ENCODE measurements at places on chromosomes 6 and 20. TPM values are rescaled to one million over a fixed set of nuclear protein-coding genes. Genes with fewer than 3 reads are reported as not detected.

Gene GGTLC1
- not detected for total RNA-seq

DNA sequence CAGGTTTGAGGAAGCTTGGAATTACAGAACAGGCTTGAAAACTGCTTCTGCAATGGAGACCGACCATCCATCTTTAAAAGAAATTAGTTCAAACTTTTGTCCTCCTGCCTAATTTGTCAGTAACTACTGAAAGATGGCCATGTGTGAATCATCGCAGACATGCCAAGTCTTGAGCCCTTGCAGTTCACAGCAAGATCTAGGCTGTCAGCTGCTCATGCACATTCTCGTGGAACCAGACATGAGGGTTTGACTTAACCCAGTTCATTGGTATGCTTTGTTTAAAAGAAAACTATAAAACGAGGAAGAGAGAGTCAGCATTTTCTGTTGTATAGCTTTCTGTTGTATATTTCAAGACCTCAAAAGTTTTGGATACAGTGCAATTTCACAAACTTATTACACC, 74.0 kb upstream of the SAMD5 start:
- no peak for DNase-seq

DNA sequence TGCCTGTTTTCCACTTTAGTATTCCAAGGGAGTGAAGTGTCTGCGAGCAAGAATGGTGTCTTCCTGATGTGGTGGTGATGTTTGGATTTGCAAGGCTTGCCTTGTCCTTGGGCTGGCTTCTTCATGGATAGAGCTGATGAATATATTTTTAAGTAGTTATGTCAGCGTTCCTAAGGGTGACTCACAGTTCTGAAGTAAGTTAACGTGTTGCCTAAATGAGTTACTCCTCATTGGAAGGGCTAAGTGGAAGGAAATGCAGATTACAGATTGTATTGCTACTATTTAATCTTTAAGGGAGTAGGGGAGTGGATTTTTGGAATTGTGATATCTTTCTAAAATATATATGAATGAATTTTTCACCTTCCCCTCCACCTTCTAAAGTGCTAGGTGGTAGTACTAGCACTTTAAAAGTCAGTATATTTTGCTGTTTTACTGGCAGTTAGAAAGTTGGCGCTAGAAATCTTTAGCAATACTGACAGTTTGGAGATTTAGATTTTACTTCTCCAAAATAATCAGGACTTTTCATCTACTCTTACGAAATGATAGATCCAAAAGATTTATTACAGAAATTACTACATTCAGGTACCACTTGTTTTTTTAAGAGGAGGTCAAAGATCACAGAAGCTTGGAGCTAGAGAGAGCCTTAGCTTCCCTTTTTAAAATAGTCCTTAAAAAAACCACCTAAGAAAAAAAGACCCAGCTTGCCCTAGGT, 197.4 kb downstream of the JARID2 start:
- DNase-seq = no peak

Gene SLC35D3
- total RNA-seq = not detected

Gene HACE1
- 19.3 TPM for total RNA-seq

GRCh38 chr20:51500311-51500710, 42.2 kb downstream of the NFATC2 start:
- DNase-seq = peak; percentile 48

- no peak for DNase-seq
Observed at GRCh38 chr6:114355300-114355699, 12.5 kb upstream of the HS3ST5 start.

- DNase-seq = no peak
Observed at GRCh38 chr6:73985891-73986290, 289.9 kb downstream of the CD109 start.

DNA sequence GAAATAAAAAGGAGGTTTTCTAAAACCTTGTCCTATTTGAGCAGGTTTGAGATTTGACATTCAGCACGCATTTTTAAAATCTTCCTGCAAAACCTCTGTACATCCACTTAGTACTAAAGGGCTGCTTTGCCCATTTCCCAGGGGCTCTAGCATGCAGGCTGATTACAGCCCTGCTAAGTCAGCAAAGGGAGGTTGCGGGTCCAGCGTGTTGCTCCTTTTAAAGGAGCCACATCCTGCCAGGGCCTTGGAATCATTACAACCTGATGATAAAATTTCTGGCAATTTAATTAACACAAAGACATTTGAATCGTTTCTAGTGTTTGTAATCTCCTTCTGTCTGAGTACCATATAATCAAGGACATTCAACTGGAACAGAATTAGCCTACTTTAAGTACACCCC, 455.1 kb upstream of the CITED2 start:
- DNase-seq = no peak

Gene PCSK2
- not detected for total RNA-seq

- no peak for DNase-seq
Observed at GRCh38 chr6:42226161-42226611, 8.5 kb upstream of the MRPS10 start.

Data from activated T-helper 1 cell treated with anti-CD3 and anti-CD28 coated beads, Interleukin-12 subunit alpha, Interleukin-12 subunit beta, Interleukin-2, Interleukin-4 antibody, amounts not matched to agents 30 ng/mL and 10 ng/mL and 1 ng/mL, durations not matched to agents 14 hours and 24 hours and 36 hours (primary cell).